COR-L47 (cell line): ENCODE measurements at places on chromosomes 2 and 18.

GRCh38 chr18:331221-331821 is 63.5 kb upstream of the THOC1 start:
- no peak for DNase-seq

DNA sequence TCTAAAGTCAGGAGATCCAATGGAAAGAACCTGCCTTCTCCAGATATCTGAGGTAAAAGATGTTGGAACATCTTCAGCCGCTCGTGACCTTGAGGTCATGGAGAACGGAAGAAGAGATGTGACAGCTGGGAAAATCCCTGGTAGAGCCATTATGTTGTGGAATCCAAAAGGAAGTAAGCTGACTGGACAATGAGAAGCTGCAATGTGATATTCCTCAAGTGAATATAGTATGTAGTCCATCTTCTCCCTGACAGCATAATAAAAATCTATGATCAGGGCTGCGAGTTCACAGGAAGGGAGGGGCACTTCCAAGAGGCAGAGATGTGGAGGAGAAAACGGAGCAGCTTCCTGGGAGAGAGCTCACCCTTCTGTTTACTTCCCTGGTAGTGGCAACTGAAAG is 201.0 kb upstream of the SP5 start:
- DNase-seq: no peak

- peak; percentile 61 for DNase-seq
Observed at GRCh38 chr2:134558208-134558830, 160.5 kb downstream of the TMEM163 start.

- no peak for DNase-seq
Observed at GRCh38 chr2:8151888-8152287, 530.0 kb upstream of the ID2 start.

DNA sequence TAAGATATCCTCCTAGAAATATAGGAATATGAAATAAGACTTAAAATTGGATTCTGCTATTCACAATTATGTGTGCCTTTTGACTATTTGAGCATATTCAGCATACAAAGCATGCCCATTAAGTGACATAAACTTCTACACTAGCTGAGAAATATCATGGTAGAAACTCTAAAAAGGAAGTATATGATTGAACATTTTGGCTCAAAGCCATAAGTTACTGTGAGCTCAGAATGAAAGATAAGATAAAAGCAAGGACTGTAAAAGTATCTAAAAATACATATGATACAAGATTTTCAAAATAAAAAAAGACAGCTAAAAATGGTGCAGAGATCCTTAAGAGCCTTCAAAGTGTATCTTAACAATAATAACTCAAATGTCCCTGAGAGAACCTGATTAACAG is 340.5 kb upstream of the SLC39A10 start:
- no peak for DNase-seq

- no peak for DNase-seq
Observed at GRCh38 chr18:40937386-40937785, 1017.6 kb upstream of the PIK3C3 start.

DNA sequence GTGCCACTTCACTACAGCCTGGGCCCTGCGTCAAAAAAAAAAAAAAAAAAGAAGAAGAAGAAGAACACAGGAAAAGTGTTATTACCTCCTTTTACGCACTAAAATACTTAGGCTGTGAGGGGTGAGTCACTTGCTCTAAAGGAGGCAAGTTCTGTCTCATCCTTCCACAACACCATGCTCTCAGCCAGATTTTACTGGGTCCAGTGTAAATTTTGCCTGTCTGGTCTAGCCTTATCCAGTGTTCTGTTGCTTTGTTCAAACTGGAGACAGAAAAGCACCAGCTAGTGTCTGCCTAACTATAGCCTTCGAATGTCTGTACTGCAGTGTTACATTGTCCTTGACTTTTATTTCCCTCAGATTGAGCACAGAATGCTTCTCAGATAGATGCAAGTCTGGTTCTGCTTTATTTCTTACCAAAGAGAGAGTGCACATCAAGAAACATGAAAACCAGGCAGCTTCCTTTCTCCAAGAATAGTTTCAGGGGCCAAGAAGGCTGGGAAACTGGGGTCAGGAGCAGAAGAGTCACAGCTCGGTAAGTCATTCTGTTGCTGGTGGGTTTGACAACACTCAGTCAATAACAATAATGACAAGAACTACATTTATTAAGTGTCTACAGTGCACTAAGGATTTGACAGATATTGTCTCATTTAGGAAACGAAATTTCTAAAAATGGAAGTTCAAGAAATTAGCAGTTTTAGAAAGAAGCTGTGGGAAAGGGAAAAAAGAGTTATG is 3.1 kb upstream of the MSGN1 start:
- DNase-seq: no peak

GRCh38 chr2:134952608-134953007 is 34.0 kb downstream of the CCNT2 start:
- DNase-seq: no peak

- DNase-seq: no peak
Observed at GRCh38 chr2:88875736-88876135, 184.3 kb downstream of the RPIA start.

DNA sequence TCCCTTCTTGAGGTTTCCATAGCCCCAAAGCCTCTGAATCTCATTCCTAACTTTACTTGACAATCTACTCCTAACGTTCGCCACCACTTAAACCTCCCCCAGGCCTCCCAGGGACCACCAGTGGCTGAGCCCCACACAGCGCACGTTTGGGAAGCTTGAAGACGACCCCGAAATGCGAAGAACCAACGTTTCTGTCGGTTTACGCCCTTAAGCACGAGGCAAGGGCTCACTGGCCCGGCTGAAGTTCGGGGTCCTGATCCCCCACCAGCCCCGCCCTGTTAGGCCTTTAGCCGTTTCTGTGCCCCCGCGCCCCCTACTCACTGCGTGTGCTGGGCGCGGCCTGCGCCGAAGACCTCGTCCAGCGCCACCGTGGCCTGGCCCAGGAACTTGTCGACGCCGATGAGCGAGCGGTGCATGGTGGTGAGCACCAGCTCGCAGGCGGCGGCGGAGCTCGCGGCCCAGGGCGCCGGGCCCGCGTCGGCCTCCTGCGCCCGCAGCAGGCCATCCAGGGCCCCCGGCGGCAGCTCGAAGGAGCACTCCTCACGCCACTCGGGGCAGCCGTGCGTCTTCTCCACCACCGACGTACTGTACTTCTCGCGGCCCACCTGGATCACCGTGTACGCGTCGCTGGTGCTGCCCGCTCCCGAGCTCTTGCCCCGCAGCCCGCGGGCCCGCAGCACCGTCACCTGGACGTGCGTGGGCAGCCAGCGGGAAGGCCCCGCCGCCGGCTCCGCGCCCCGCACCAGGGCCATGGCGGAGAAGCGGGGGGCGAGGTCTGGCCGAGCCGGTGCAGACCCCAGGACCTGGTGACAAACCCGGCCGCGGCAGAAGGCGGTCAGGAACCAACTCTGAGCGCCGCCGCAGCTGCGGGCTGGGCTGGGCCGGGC is 479 bp downstream of the RAB11FIP5 start:
- DNase-seq: no peak

DNA sequence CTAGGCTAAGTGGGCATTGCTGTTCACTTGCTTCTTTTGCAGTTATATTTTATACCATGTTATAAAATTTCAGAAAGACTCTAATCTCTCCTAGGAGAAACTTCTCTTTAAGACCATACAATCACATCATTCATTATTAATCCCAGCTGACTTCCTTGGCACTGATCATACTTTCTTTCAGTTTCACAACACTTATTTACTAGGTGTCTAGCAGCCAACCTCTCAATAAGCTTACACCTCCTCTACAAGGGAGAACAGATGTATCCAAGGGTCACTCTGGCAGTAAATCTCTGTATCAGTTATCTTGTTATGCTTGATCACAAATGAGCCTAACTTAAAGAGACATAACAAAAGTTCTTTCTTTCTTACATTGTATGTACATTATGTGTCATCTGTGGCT is 69.8 kb upstream of the EPB41L5 start:
- no peak for DNase-seq

- no peak for DNase-seq
Observed at GRCh38 chr18:22796113-22796512, 137.0 kb upstream of the RBBP8 start.

GRCh38 chr2:234852941-234853340 is 98.9 kb upstream of the SH3BP4 start:
- no peak for DNase-seq

DNA sequence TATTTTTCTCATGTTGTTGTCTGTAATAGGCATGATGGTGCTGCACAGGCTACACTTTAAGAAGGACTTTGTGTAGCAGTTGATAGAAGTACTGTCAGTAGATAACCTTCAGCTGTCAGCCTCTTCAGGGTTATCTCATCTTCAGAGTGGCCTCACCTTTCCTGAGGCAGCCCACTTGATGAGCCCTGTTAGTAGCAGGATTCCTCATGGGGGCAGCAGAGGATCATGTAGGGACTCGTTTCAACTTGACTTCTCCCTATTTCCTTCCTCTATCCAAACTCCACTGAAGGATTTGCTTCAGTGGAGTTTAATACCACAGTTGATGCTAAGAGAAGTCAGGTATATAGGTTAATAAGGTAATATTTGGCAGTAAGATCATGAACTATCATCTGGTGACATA is 530.3 kb upstream of the FSIP2 start:
- peak; percentile 26 for DNase-seq
